ENCODE measurements at places on chromosomes 4 and X.

DNA sequence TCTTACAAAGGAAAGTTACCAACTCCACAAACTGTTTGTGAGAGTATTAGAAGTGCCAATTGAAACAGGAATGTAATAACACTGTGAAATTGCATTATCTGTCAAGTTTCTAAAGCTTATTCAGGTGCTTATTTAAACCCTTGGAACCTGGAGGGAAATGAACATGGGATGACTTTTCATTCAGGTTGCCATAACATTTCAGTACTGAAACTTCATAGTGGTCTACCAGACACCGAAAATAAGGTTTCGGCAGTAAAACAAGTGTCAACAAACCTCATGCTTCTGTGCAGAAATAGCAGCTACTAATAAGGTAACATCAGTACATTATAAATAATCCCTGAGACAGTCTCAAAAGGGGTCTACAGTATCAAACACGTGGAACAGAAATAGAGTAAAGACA, 890.7 kb upstream of the INTU start:
- DNase-seq, result no peak

DNA sequence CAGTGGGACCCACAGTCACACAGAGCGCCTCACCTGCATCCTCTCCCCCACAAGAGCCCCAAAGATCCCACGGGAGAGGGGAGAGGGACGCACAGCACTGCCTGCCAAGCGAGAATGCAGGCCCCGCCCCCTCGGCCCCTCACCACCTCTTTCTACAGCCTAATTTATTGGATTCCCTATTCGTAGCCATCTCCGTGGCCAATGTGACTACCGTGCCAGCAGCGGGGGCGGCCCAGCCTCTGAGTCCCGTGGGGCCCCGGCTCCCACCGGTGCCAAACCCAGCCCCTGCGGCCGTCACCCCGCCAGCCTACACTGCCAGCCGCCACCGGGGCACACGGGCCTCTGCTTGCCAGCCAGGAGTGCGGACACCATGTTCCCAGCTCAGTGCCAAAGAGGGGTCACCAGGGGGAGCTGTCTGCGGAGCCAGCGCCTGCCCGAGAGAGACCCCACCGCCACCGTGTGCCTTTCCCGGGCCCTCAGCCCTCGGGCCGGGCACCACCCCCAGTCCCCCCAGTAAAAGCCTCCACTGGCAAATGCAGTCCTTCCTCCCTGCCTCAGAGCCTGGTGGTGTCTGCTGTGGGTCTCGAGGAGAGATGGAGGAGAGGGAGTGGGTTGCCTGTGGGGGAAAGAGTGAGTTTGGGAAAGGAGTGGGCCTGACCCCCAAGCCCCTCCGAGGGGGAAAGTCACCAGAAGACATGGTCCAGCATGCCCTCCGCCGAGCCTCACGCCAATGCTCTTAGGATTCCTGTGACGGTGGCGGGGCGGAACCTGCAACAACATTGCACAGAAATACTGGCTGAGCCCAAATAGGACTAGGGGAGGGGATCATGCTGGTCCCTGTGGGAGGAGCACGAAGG, 19.6 kb upstream of the PLXNB3 start:
- no peak for DNase-seq

GRCh38 chrX:94057385-94057784, 383.4 kb downstream of the FAM133A start:
- no peak for DNase-seq

GRCh38 chr4:162767083-162767482, 399.6 kb downstream of the NAF1 start:
- DNase-seq, result no peak
